ENCODE measurements at places on chromosomes 5 and 9.

DNA sequence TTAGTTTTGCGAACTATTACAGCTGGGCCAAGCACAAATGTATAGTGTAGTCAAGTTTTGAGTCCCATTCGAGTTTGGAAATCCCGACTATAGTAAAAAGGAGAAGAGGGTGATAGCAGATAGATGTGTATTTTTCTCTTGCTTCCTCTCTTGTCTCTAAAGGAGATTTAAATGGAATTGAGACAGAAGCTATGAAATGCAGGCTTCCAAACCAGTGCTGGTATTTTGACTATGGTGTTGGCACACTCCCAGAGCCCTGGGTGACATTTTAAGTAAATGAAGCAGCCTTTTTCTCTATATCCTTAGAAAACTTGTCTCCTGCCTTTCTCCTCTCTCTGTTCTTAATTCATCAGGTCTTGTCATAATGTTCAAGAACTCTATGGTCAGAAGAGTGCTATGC lies 17.7 kb upstream of the AUH start:
- no peak for DNase-seq

DNA sequence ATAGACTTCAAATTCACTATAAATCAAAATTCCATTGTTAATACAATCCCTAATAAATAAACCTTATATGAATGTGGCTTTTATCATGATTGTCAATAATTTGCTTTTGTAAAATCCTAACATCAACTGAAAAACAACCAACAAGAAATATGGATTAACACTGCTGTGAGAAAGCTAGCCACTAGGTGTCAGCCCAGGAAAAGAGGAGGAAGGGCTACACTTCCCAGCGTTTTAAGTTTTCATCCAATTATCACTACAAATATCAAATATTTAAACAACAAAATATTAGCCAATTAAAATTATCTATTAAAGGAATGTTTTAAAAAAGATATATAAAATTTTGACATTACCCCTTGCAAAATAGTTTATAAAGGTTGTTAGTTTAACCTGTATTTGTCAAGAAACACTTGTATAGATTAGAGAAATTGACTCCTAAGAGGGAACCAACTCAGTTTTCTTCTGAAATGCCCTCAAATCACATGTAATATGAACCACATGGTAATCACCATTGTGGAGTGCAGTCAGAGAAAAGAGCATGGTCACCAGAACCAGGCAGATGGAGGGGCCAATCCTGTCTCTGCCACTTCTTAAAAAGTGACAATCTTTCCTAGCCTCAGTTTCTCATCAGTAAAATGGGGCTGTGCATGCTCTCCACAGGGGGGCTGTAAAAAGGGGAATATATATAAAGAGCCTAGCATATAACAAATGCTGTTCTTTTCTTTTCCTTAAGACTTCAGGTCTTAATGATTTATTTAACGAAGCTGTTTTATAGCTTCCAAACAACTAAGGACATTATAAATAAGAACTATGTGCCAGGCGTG lies 188.2 kb downstream of the CRB2 start:
- peak; percentile 31 for DNase-seq

- no peak for DNase-seq
Observed at GRCh38 chr5:88552426-88552825, 283.8 kb upstream of the TMEM161B start.

GRCh38 chr9:85995097-85995496 lies 54.2 kb downstream of the NAA35 start:
- DNase-seq = no peak

GRCh38 chr5:103385722-103386121 lies 127.2 kb downstream of the MACIR start:
- no peak for DNase-seq

DNA sequence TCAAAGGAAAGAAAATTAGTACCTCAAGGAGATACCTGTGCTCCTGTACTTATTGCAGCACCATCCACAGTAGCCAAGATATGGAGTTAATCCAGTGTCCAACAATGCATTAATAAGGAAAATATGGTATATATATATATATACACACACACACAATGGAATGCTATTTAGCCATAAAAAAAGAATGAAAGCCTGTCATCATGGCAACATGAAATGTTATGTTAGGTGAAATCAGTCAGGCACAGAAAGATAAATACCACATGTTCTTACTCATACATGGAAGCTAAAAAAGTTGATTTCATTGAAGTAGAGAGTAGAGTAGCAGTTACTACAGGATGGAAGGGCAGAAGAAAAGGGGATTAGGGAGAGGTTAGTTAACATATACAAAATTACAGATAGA lies 601.5 kb downstream of the ANXA1 start:
- no peak for DNase-seq

Measured in CD4-positive, alpha-beta T cell treated with Interleukin-10 for 1 hour (primary cell).